OCI-LY7 (cell line): ENCODE measurements at places on chromosomes 4 and X.

GRCh38 chr4:149161247-149161646, 654.4 kb downstream of the IQCM start:
- DNase-seq = no peak

DNA sequence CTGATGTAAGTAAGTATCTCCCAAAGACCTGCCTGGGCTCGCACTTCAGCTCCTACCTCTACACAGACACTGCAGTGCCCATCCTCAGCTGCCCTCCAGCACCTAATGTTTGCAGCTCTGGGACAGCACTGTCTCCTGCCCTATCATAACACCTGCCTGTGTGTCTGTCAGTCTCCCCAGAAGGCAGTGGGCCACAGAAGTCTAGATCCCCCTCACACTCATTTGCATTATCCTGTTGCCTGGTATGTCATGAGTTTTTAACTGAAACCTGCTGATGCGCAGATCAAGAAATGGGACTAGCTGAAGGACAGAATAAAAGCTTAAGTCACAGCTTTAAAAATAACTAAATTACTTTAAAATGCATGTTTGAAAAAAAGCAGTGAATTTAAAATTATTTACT, 43.0 kb downstream of the LRP2BP start:
- DNase-seq = peak; percentile 8

DNA sequence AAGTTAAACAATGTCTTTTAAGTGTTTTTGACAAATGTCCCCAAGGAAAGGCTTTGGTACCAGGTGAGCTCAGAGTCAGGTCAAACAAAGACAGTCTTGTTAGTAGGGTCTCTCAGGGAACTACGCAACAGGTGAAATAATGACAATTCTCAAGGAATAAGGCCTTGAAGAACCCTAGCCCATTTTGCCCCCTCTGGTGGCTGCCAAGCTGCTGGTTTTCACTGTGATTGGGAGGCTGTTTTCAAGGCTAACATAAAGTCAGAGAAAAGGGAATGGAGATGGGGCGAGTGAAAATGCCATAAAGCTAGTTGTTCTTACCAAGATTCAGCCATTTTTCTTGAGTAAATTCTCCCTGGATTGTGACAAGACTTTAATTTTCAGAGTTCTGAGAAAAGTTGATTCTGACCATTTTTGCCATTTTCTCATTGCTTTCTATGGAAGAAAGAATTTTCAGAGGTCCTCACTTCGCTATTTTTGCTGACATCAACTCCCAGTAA, 58.7 kb downstream of the RWDD4 start:
- DNase-seq = peak; percentile 21

- DNase-seq = peak; percentile 41
Observed at GRCh38 chr4:32645653-32646052, 1925.5 kb downstream of the PCDH7 start.

DNA sequence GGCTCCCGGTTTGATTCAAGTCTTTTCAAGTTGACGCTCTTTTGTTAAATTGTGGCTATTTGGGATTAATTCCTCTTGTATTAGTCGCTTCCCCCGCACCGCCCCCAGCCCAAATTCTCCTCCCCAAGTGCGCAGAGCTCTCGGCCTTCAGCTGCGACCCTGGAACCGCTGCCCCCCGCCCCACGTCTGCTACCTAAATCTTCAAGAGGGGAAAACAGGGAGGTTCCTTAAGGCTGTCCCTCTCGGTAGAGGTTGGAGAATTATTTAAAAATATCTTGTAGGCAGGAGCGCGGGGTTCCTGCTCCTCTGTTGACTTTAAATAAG, 860 bp upstream of the RPS6KA3 start:
- DNase-seq = no peak

GRCh38 chr4:54558889-54559677, 98.7 kb upstream of the KIT start:
- no peak for DNase-seq

DNA sequence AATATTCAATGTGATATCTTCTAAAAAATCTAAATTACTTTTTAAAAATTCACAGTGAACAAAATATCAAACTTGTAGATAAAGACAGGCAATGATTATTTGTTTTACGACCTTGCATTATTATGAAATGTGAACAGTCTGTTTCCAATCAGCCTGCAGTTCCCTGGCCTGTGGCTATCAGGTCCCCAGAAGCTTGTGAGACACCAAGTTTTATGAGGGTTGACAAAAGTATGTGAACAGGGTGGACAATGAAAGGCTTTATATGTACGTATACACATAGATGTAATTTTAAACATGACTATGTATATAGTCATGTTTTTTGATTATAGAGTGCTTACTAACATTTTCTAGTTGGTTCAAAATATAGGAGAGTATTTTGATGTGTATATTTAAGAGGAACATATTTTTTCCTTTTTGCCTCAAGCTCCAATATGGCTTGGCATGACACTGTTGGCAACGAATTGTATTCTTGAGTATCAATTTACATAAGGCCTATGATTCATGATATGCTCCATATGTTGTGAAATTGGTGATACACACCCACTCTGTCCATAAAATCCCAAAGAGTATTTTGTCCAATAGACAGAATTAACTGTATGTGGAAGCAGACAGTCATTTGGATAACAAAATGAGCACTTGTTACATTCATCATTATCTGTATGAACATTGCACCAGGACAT, 55.7 kb downstream of the BTC start:
- DNase-seq = no peak

DNA sequence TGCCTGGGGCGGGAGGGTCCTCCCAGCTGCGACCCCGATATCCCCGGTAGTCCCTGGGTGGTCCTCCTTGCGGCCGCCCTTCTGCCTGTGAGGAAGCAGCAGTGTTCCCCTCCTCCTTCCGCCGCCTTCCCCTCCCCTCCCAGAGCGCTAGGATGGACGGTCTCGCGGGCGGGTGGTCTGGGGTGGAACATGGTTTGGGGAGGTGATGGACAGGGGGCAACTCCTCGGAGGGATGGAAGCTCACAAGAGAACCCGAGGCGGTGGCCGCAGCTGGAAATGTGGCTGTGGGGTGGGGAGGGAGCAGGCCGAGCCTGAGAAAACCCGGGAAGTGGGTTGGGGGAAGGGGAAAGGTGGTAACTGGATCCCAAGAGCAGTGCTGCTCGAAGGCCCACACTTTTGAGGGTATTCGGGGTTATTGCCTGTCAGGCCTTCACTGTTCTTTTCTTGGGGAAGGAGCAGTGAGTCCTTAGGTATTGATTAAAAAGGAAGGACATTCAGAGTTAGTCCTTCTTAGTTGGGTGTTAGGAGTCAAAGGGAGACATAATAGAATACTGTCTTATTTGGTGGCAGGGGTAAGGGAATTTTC, 581 bp downstream of the UBE2K start:
- no peak for DNase-seq

DNA sequence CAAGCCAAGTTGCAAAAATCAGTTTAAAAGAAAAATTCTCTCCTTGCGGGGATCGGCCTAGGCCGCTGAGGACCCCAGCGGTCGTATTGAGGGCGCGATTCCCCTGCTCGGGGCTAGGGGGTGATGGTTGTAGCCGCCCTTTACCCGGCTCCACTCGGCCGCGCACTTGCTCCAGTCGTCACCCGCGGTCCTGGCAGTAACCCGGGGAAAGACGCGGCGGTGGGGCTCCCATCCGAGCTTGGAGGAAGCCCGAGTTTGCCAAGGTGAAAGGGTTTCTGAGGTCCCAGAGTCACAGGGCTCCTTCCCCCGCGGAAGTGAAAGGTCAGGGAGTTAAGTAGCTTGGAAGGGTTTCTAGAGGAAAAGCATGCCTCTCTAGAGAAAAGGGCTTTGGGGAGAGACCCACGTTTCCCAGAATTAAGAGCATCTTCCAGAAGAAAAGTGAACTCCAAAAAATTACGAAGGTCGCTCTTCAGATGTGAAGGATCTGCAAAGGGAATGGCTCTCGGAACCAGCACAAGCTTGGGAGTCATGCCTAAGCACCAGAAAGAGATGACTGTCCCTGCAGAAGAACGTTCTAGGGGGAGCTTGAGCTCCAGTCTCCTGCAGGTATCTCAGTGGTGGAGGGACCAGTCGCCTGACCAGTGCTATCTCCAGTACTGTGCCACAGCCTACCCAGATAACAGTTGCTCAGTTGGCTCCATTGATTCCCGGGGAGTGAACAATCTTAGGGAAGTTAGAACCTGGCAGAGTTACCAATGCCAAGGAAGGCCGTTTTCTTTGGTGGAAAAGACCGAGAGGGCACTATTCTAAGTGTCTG, 875 bp downstream of the LAP3 start:
- DNase-seq = peak; percentile 47

- DNase-seq = no peak
Observed at GRCh38 chr4:123819362-123820035, 422.9 kb downstream of the SPRY1 start.

DNA sequence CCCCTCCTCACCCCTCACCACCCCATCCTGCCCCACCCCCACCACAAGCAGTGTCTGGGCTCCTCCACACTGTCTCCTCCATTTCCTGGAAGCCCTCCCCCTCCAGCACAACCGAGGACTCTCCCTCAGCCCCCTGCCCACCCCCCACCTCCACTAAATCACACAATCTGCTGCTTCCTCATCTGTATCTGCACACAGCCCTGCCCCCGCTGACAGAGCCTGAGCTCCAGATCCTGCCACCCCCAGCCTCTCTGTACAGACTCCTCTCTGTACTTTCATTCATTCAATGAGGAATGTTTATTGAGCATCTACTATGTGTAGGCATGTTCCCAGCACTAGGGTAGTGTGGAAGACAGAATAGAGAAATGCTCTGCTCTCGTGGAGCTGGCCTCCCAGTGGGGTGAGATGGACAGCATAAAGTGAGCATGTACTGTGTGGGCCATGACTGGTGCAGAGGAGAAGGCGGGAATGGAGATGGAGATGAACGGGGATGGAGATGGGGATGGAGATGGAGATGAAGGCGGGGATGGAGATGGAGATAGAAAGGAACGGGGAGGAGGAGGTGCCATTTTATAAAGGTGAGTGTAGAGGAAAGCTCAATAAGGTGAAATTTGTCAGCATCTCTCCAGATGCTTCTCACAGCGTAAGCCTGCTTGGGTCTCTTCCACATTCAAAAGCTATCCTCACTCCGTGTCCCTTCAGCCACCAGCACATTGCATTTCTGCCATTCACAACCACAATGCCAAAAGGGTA, 2.5 kb upstream of the PPP2R2C start:
- DNase-seq = no peak

DNA sequence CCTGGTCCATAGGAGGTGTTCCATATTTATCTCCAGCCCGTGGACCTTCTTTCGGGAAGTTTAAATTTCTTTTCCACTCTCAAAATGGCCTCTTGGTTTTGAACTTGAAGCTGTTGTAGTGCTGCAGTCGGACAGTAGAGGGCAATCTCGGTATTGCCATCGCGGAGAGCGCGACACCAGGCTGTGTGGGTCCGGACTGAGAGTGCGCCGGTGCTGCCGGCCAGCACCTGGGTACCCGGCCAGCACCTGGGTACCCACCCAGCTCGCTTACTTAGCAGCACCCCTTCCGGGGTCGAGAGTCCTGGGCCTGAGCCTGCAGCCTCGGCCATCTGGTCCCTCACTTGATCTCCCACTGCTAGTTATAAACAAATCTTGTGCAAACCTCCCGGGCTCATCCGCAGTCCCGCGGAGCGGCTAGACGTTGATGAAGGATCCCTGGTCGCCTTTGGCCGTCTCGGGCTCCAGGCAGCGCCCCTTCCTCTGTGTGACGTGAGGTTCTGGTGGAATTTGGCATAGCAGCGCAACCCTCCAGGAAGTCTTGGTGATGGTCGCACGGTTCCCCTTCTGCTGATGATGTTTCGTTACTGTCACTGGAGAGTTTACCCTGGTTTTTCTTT, 18.0 kb downstream of the FAM9A start:
- no peak for DNase-seq
